ENCODE measurements at places on chromosomes 13 and 19.

DNA sequence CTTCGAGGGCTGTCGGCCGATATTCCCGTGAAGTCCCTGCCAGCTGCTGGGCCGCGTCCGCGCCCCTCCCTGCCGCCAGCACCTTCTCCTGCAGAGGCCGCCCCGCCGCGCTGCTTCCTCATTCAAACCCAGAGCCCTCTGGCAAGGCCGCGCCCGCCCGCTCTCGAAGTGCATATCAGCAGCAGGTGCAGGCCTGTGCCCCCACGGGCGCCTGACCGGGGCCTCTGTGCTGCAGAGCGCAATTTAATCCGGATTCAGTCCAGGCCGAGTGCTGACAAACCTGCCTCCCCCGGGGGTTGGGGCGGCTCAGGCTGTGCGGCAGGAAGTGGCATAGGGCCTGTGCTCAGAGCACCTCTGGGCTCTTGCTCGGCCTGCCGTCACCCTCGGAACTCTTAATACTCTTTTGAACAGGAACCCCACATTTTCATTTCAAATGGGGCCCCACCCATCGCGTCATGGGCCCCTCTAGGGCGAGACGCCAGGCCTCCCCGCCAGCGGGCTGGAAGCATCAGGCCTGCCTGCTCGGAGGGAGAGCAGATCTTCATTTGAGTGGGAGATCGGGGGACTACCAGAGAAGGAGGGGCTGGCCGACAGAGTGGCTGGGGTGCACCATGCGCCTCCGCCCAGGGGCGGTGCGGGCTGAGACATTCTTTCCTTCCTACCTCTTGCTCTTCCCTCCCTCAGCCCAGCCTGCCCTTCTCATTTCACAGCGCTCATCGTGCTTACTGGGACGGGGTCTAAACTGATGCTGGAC lies 125.7 kb downstream of the TNFRSF19 start:
- no peaks in the 10 kb centered on the region for H3K27me3 ChIP-seq
- no peak overlapping the region for H3K27ac ChIP-seq
- no peak for DNase-seq

- H3K4me3 ChIP-seq: no peak overlapping the region
- no peak for DNase-seq
- H3K36me3 ChIP-seq: no peaks in the 10 kb centered on the region
- no peaks in the 10 kb centered on the region for H3K4me1 ChIP-seq
- no peaks in the 10 kb centered on the region for H3K27me3 ChIP-seq
Measured at GRCh38 chr13:104841110-104841509, 1694.4 kb downstream of the EFNB2 start.

DNA sequence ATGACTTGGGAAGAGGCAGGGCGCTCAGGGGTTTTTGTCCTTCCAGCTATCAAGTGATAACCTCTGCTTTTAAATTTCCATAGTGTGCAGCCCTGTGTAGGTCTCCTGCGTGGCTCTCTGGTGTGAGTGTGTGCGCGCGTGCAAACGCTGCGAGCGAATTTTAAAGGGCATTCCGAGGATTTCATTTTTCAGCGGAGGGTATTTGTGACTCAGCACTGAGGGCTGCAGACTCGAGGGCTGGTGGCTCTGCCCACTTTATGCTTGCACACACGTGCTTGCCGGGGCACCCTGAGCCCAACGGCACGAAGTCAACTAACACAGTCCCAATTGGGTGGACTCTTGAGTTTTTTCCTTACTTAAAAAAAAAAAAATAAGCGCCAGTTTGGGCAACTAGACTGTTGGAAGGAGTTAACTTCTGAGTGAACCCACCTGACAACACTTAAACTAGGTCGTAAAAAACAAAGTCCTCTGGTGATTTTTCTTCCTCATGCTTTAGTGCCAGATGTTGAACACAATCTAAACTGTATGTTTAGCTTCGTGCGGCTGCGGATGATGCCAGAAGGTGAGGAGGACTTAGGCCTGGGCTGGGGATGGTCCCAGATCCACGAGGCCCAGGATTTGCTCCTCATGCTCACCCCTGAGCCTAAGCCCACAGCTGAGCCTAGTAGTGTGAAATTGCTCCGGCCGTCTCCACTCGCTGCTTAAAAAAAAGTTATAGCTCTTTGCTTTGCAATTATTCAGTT lies 2.1 kb downstream of the FGF9 start:
- no peak for DNase-seq
- H3K4me1 ChIP-seq: peaks cover 8% of the 10 kb centered on the region
- H3K36me3 ChIP-seq: no peaks in the 10 kb centered on the region
- peaks cover 86% of the 10 kb centered on the region for H3K27me3 ChIP-seq
- no peak overlapping the region for H3K27ac ChIP-seq

- DNase-seq: no peak
- peaks cover 47% of the 10 kb centered on the region for H3K36me3 ChIP-seq
- H3K27me3 ChIP-seq: no peaks in the 10 kb centered on the region
- peak overlapping the region; percentile 71 for H3K4me3 ChIP-seq
- peak overlapping the region; percentile 95 for H3K27ac ChIP-seq
Measured at GRCh38 chr19:41261474-41262190, 2.5 kb upstream of the HNRNPUL1 start.

GRCh38 chr13:84032116-84032515 lies 149.8 kb upstream of the SLITRK1 start:
- H3K27ac ChIP-seq: no peak overlapping the region
- no peaks in the 10 kb centered on the region for H3K4me1 ChIP-seq
- H3K36me3 ChIP-seq: no peaks in the 10 kb centered on the region
- no peak for DNase-seq
- no peak overlapping the region for H3K4me3 ChIP-seq

GRCh38 chr13:77460195-77460594 lies 75.3 kb upstream of the SCEL start:
- no peak overlapping the region for H3K4me3 ChIP-seq
- H3K27me3 ChIP-seq: no peaks in the 10 kb centered on the region
- no peak for DNase-seq
- H3K4me1 ChIP-seq: no peaks in the 10 kb centered on the region
- H3K36me3 ChIP-seq: no peaks in the 10 kb centered on the region

DNA sequence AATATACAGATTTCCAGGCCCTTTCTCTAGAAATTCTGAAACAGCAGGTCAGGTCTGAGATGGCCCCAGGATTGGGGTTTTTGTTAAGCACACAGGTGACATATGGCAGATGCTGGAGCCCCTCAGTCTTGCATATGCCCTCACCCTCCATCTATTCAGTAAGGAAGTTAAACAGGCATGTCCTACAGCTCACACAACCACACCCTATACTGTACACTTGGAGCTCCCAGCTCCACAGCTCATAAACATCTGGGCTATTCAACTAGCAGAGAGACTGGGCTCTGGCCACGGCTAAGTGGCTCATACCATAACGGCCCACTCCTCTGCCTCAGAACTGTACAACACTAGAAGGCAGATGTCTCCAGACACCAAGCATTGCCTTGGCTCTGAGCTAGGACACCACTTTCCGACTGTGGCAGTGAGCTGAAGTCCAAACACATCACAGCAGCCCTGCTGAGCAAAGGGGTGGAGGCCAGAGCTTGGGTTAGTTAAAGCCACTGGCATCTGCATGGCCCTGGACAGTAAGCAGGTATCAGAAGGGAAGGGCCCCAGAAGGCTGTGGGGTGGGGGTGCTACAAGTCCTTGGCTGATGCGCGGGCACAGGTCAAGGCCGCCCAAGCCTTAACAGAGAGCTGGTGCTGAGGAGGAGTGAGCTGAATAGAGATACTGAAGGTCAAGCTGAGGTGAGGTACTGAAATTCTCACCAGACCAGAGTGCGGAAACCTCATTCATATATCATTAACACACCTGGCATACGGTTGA lies 79.1 kb downstream of the ABCC4 start:
- H3K4me3 ChIP-seq: no peak overlapping the region
- no peak for DNase-seq
- no peak overlapping the region for H3K27ac ChIP-seq
- H3K27me3 ChIP-seq: no peaks in the 10 kb centered on the region
- peaks cover 5% of the 10 kb centered on the region for H3K4me1 ChIP-seq

DNA sequence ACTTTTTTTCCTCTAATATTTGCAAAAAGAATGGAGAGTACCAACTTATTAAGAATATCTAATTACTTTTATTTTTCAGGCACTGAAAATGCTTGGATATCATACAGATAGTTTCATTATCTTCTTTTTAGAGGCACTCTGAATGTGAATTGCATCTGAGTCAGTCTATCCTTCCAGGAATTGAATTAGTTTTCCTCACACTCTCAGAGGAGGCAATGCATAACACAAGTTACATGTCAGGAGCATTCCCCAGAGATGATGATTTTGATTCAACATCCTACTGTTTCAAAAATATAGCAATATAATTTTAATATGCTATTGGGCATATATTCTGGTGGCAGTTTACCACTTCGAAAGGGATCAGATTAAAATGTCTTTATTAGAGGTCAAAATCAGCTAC lies 1315.4 kb downstream of the PCDH9 start:
- peak overlapping the region; percentile 70 for H3K27ac ChIP-seq
- H3K27me3 ChIP-seq: no peaks in the 10 kb centered on the region
- no peaks in the 10 kb centered on the region for H3K36me3 ChIP-seq
- no peak for DNase-seq
- H3K4me1 ChIP-seq: peaks cover 3% of the 10 kb centered on the region

GRCh38 chr13:30222254-30222653 lies 85.1 kb downstream of the KATNAL1 start:
- H3K36me3 ChIP-seq: peaks cover 29% of the 10 kb centered on the region
- H3K4me1 ChIP-seq: no peaks in the 10 kb centered on the region
- no peak for DNase-seq
- no peak overlapping the region for H3K4me3 ChIP-seq
- H3K27me3 ChIP-seq: no peaks in the 10 kb centered on the region
- H3K27ac ChIP-seq: no peak overlapping the region

- peaks cover 6% of the 10 kb centered on the region for H3K36me3 ChIP-seq
- peaks cover 33% of the 10 kb centered on the region for H3K4me1 ChIP-seq
- no peak for DNase-seq
- no peak overlapping the region for H3K27ac ChIP-seq
Measured at GRCh38 chr13:98221234-98221633, 44.2 kb upstream of the RNF113B start.

GRCh38 chr19:3774621-3775373 lies 2.8 kb upstream of the RAX2 start:
- no peaks in the 10 kb centered on the region for H3K36me3 ChIP-seq
- no peak overlapping the region for H3K27ac ChIP-seq
- peaks cover 22% of the 10 kb centered on the region for H3K27me3 ChIP-seq
- H3K4me3 ChIP-seq: no peak overlapping the region
- no peak for DNase-seq

- no peak overlapping the region for H3K4me3 ChIP-seq
- H3K4me1 ChIP-seq: no peaks in the 10 kb centered on the region
- no peak overlapping the region for H3K27ac ChIP-seq
- peaks cover 38% of the 10 kb centered on the region for H3K36me3 ChIP-seq
- no peak for DNase-seq
Measured at GRCh38 chr13:114296902-114297301, 15.5 kb downstream of the UPF3A start.

- H3K4me1 ChIP-seq: no peaks in the 10 kb centered on the region
- H3K27ac ChIP-seq: no peak overlapping the region
- no peaks in the 10 kb centered on the region for H3K27me3 ChIP-seq
- H3K36me3 ChIP-seq: no peaks in the 10 kb centered on the region
Measured at GRCh38 chr13:23107665-23108064, 73.1 kb upstream of the SGCG start.

- no peaks in the 10 kb centered on the region for H3K27me3 ChIP-seq
- H3K27ac ChIP-seq: no peak overlapping the region
- H3K4me1 ChIP-seq: no peaks in the 10 kb centered on the region
- H3K4me3 ChIP-seq: no peak overlapping the region
Measured at GRCh38 chr13:32791545-32792172, 205.4 kb downstream of the PDS5B start.

DNA sequence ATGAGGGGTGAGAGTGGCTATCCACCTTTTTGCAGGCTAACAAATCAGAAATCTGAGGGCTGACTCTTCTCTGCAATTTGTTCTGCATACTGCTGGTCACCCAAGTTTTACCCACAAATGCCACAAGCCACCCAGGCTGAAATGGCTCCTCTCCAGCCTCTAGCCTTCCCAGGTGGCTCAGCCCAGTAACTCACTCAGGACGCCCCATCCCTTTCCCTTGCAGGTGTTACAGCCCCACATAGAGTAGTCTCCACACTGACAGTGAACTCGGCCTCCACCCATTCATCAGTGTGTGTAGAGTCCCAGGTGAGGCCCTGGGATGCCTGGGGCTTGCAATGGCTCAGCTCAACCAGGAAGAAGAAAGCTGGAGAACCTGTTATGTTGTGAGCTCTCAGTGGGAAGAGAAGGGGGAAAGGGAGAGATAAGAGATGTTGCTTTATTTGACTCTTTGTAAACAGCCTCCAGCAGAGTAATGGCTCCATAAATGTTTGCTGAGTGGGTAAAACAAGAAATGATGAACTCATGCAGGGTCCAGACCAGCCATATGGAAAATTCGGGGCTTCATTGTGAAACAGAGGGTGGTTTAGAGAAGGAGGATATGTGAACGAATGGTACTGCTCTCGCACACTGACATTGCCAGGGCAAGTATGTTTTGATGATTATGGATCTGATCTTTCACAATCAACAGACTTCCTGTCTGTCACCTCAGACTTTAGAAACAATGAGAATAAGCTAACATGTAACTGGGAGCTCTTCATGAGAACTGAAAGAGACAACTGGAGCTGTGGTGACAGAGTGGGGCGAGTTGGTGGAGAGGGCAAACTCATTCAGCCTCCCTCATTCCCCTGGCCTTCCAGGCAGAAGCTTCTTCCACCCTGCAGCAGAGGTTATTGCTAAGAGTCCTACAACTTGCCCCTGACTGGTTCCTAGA lies 74.2 kb upstream of the RFC3 start:
- no peak overlapping the region for H3K4me3 ChIP-seq
- peaks cover 5% of the 10 kb centered on the region for H3K4me1 ChIP-seq
- DNase-seq: no peak

DNA sequence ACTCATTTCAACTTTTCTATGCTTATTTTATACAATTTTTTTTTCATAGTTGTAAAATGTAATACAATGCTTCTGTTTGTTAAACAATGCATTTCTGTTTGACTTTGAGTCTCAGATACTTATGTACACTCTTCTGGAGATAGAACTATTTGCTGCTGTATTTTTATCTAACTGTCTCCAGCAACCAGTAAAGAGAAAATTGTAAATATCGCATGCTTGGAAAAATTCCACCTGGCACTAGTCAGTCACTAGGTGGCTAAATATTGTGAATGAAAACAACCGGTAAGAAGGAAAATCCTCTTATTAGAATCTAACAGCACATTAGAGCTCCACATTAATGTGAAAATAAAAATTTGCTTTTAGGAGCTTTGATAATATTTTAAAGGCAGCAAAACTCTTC lies 876.5 kb downstream of the PCDH9 start:
- no peak overlapping the region for H3K4me3 ChIP-seq
- DNase-seq: no peak
- H3K27me3 ChIP-seq: no peaks in the 10 kb centered on the region
- H3K27ac ChIP-seq: no peak overlapping the region
- no peaks in the 10 kb centered on the region for H3K36me3 ChIP-seq
- no peaks in the 10 kb centered on the region for H3K4me1 ChIP-seq

DNA sequence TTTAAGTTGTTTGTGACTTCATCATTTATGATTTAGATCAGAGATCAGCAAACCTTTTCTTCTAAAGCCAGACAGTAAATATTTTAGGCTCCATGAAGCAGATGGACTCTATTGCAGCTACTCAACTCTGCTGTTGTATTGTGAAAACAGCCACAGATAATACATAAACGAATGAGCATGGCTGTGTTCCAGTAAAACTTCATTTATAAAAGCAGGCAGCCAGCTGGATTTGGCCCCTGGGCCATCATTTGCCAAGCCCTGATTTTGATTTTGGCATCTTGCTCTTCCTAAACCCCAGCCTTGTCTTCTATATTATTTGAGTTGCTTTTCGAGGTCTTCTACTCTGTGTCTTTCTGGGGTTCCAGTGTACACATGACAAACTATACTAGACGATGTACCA lies 41.3 kb downstream of the RNASEH2B start:
- no peak overlapping the region for H3K4me3 ChIP-seq
- no peak for DNase-seq
- H3K36me3 ChIP-seq: peaks cover 6% of the 10 kb centered on the region
- peaks cover 8% of the 10 kb centered on the region for H3K4me1 ChIP-seq
- no peaks in the 10 kb centered on the region for H3K27me3 ChIP-seq
